K562 (cell line): ENCODE measurements at places on chromosomes 7 and 10. TPM values are rescaled to one million over a fixed set of nuclear protein-coding genes. Genes with fewer than 3 reads are reported as not detected.

- DNase-seq, result no peak
Measured at GRCh38 chr10:79593377-79593776, 17.4 kb upstream of the SFTPA1 start.

GRCh38 chr10:50469778-50470193, 154.0 kb downstream of the SGMS1 start:
- DNase-seq, result no peak

The EFCAB10 gene
- total RNA-seq, result 17.3 and 19.7 TPM in 2 replicates

DNA sequence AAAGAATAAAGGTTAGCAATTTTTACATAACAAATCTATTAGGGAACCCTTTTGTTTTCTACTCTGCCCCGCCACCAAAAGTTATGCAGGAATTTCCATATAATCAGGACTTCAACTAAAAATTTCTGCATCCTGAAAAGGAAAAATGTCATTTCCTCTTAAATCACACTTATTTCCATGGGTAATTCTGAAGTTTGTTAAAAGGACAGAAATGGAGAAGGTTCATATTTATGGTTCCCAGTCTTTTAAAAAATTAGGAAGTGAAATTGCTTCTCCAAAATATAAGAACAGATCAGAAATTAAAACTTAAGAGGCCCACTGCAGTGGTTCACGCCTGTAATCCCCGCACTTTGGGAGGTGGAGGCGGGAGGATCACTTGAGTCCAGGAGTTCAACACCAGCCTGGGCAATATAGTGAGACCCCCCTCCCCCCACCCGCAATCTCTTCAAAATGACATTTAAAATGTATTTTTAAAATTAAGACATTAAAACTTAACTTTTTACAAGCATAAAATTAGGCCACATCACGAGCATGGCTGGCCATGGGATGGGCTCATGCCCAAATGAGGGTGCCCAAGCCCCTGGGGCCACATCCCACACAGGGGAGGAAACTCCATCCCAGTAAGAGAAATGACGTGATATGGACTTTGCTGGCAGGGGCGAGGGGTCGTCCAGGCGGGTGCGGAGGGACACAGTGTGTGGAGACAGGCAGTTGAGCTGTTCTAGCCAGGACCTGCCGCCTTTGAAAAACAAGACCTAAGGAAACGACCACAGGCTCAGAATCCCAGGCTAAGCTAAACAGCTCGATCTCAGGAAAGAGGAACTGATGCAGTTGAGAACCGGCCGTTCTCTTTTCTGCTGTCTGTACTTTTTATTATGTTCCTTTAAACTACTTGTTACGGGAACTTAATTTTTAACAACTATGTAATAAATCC, 51.3 kb upstream of the NFE2L3 start:
- no peak for DNase-seq

GRCh38 chr10:62108759-62109586, 159.7 kb downstream of the RTKN2 start:
- DNase-seq, result no peak

- no peak for DNase-seq
Measured at GRCh38 chr10:121291823-121292222, 306.4 kb downstream of the FGFR2 start.

DNA sequence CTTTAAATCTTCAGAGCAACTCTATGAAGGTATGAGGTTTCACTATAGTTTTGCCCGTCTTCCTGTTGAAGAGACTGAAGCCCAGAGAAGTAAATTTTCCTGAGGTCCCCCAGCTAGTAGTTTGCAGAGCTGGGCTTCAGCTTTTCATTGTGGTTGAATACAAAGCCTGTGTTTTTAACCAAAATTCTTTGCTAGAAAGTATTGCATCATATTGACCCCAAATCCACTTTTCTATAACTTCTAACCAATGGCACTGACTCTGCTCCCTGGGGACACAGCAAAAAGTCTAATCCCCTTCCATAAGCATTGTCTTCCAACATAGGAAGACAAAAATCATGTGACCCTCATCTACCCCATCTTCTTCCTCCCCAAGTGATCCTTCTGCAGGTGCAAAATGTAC, 93.0 kb downstream of the KCNMA1 start:
- DNase-seq, result no peak

- no peak for DNase-seq
Measured at GRCh38 chr7:48365010-48365409, 193.8 kb downstream of the ABCA13 start.

The CTNNA3 gene
- total RNA-seq, result not detected in 2 replicates

- DNase-seq, result no peak
Measured at GRCh38 chr10:77608281-77608680, 29.3 kb downstream of the KCNMA1 start.

GRCh38 chr10:29132551-29133111, 156.2 kb upstream of the LYZL1 start:
- peak; percentile 11 for DNase-seq

GRCh38 chr10:34638406-34639054, 176.6 kb downstream of the PARD3 start:
- peak; percentile 80 for DNase-seq

- DNase-seq, result no peak
Measured at GRCh38 chr10:98294270-98294627, 26.3 kb upstream of the LOXL4 start.

- DNase-seq, result no peak
Measured at GRCh38 chr7:6158424-6159096, 113.9 kb downstream of the CYTH3 start.
